Stimulated activated CD4-positive, alpha-beta T cell treated with anti-CD3 and anti-CD28 coated beads, Interleukin-12 subunit alpha, Interleukin-12 subunit beta, amount 100 ng/mL, for 48 hours (primary cell): ENCODE measurements at places on chromosomes 7 and 10.

DNA sequence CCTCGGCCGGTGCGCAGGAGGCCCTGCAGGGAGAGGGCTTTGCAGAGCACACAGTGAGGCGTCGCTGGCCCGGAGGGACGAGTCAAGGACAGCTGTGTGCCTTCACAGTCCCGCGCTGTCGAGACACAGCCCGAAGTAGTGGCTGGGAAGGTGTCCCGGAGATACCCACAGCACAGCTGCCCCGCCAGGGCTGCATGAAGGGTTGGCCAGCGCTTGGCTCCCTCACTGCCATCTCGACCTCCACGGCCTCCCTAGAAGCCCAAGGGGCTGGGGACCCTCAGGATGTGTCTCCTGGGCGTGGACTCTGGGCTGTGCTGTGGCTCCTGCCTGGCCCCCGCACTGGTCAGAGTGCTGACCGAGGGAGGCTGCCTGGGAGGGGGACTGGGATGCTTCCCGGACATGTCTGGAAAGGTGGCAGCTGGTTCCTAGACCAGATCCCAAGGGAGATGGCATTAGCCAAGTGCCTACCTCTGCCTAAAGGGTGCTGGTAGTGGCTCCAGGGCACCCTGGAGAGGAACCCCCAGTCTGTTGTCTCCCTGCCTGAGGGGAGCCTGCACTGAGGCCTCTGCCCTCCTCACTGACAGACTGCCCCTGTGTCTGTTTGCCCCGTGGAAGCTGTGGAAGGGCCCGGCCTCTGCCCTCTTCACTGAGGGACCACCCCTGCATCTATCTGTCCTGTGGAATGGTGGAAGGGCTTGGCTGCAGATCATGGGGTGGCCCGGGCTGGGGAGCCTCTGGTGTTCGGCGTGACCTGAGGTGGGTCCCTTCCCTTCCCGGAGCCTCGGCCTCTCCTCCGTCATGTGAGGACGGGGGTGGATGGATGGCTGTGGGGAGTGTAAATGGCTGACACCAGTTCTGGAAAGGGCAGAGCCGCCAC lies 5.8 kb downstream of the ELFN1 start:
- DNase-seq, result no peak

GRCh38 chr10:32538256-32538655 lies 92.3 kb downstream of the CCDC7 start:
- DNase-seq, result no peak

- DNase-seq, result no peak
These were observed 17.1 kb upstream of the BHLHA15 start for GRCh38 chr7:98194186-98194585.

DNA sequence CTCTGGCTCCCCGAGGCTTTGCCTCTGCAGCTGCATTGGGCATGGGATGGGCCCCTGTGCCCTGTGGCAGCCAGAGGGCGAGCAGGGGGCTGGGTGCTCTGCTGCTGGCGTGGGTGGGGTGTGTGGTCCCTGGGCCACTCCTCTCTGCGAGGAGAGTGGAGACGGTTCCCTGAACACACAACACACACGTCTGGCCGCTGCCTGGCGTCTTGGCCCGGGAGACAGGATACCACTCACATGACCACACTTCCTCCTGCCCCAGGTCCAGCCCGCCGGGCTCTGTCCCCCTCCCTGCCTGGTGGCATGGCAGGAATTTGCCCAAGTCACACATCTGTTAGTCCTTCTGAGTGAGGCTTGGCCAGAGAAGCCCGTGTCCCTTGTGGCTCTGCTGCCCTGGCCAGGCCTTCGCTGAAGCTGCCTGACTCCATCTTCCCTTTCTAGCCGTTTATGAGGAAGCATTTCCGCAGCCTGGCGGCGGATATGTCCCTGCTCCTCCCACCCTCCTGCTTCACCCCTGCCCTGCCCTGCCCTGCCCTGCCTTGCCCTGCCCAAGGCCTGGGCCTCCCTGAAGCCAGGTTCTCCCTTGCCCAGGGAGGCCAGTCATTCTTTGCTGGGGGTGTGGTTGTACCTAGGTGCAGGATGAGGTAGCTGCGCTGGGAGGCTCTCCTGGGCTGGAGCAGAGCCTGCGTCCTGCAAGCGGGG lies 3.0 kb downstream of the BRI3 start:
- no peak for DNase-seq

GRCh38 chr10:54854389-54854788 lies 53.4 kb upstream of the PCDH15 start:
- no peak for DNase-seq

GRCh38 chr10:104613406-104613805 lies 27.7 kb upstream of the SORCS3 start:
- DNase-seq, result no peak

DNA sequence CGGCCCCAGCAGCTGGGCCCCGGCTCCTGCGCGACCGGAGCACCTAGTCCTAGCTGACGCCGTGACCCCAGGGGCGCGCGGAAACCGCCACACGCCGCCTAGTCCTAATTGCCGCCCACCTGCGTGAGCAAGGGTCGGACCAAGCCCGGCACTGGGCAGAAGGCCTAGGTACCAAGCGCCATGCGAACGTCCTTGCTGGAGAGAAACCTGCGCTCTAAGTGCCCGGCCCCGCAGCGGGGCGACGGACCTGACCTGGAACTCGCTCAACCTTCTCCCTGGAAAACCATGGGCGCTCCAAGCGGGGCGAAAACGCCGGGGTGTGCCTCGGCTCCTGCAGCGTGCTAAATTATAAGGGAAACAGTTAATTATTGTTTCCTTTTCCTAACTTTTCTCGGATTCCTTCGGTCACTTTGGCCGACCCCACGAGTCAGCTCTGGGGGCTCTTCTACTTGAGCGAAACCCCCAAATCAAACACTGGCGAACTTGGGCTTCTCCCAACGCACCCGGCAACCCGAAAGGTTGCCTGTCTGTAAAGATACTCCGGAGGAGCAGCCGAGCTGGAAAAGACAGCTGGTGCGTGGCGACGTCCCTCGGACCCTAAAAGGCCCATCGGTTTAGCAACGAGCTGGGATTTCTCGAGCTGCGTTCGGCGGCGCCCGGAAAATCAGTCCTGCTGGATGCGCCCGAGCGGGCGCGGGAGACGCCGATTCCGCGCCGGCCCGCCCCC lies 5.3 kb upstream of the EBF3 start:
- no peak for DNase-seq

DNA sequence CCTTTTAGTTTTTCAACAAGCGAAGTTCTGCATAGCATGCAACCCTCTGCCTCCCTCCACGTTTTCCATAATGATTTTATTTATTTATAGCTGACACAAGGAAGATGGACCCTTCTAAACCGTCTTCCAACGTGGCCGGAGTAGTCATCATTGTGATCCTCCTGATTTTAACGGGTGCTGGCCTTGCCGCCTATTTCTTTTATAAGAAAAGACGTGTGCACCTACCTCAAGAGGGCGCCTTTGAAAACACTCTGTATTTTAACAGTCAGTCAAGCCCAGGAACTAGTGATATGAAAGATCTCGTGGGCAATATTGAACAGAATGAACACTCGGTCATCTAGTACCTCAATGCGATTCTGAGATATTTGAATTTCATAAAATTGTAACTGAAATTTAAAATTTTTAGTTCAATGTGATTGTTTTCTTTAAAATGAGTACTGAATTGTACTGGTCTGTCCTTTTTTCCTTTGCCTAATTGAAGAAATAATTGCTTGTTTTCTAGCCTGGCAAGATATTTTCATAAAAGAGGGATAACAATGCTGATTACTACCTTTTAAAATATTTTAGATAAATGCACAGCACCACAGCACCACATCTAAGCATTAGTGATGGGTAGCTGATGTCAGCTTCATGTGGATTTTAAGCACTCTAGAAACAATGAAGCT lies 41.5 kb upstream of the SLC39A12 start:
- peak; percentile 5 for DNase-seq

DNA sequence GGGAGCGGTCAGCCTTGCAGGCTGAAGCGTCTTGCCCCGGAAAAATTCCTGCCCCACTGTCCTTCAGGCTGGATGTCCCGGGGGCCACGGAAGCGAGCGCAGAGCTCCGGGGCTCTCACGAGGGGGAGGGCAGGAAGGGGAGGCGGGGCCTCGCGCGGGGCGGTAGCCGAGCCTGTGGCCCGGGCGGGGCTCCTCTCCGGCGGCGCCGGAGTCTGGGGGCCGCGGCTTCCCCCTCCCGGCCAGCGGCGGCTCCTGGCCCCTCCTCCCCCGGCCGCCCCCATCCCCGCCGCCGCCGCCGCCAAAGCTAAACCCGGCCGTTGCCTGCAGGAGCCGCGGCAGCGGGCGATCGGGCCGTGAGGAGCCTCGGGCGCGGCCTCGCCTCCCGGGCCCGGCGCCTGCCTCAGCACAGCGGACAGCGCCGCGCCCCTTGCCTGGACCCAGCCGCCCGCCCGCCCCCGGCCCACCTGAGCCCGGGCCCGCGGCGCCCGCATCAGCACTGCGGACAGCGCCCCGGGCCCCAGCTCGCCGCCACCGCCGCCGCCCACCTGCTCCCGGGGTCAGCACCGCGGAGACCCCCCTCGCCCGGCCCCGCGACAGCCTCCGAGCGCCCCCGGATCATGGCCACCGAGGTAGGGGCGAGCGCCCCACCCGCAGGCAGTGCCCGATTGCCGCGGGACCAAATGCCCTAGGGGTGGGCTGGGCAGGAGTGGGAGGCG lies at the start of gene GOLGA7B:
Gene GOLGA7B, plus strand, starts transcription at position 157 of the 716 bp plus-strand sequence. Its CDS starts 461 bp downstream, at position 618.
- DNase-seq, result no peak

DNA sequence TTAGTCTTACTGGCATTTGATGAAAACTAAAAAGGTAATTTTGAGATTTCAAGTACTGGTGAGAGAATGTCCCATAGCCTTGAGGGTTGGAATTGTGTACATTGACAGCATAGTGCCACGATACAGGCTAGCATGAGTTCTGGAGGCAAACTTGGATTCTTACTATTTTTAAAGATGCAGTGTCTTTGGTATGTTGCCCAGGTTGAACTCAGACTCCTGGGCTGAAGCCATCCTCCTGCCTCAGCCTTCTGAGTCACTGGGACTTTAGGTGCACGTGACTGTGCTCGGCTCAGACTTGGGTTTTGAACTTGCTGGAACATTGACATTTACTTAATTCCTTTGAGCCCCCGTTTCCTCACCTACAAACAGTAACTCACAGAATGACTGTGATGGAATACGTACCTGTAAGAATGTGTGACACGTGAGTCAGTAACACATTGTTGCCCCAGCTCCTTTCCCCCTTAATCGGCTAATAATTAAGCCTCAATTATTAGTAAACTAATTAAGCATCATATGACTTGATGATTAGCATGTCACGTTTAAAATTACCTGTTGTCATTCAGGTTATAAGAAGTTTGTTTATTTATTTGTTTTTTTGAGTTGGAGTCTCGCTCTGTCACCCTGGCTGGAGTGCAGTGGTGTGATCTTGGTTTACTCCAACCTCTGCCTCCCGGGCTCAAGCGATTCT lies 10.6 kb downstream of the DNAJB6 start:
- no peak for DNase-seq

GRCh38 chr7:44173911-44174693 lies 15.1 kb downstream of the GCK start:
- no peak for DNase-seq

- DNase-seq, result no peak
These were observed 21.4 kb upstream of the MKI67 start for GRCh38 chr10:128147669-128148068.

GRCh38 chr10:96516337-96516736 lies 2.6 kb upstream of the TLL2 start:
- no peak for DNase-seq

DNA sequence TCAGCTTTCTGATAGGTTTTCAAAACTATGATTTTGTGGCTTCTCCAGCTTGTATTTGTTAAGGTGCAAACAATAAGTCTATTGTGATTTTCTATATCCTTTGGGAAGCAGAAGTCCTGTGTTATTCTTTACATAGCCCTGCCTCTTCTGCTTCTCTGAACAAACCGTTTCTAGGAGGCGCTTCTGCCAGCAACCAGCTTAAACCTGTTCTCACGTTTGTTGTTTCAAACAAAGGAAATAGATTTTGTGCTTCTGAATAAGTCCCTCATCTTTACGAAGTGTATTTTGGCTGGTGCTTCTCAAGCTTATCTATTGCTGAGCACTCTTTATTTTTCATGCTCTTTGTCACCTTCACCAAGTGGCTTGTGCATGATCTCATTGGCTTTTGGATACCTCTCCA lies 61.0 kb downstream of the VTI1A start:
- DNase-seq, result no peak

GRCh38 chr7:145169908-145170307 lies 334.1 kb upstream of the TPK1 start:
- DNase-seq, result no peak

DNA sequence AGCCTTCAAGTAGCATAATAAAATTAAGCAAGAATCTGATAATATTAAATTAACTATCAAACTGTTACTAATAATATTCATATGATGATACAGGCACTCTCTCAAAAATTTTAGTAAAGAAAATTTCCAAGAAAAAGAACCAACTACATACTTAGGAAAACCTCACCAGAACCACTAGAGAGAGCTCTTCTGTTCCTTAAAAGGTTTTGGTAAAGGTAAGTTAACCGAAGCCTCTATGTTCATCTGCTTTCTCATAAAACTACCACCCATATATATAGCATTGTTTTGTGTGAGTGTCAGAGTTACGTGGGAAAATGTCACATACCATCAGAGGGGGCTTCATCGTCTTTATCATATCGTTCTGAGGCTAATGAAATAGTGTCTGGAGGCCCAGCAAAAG lies 20.7 kb downstream of the SKAP2 start:
- no peak for DNase-seq

DNA sequence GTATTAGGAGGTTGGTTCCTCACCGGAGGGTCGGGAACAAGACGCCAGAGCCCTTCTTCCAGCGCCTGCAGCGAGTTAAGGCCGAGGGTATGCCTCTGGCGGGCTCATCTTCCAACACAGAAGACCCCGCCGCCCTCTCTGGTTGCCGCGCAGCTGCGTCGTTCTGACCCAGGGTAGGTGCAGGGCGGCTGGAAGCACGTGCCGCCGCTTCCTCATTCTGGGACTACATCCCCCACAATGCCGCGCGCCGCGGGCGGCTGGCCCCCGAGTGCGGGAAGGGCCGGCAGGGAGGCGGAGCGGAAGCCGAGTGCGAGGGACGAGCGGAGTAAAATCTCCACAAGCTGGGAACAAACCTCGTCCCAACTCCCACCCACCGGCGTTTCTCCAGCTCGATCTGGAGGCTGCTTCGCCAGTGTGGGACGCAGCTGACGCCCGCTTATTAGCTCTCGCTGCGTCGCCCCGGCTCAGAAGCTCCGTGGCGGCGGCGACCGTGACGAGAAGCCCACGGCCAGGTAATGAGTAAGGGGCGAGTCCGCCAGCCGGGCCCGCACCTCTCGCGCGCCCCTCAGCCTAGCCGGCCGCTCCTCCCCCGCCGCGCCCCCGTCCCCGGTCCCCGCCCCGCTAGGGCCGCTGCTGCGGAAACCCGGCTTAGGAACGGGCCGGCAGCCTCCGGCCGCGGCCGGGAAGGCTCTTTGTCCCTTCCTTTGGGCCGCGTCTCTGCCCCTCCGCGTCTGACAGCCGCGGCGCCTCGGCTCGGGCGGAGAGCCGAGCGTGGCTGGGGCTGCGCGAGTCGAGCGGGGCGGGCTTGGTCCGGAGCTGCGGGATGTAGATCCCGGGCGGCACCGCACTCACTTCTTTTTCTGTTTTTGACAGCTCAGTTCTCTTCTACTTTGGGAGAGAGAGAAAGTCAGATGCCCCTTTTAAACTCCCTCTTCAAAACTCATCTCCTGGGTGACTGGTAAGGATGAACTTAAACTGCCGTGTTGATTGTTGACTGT lies at the start of gene CCDC126:
Gene CCDC126, plus strand, starts transcription at position 289 of the 998 bp plus-strand sequence. CDS start 13,934 bp downstream, outside the sequence.
- DNase-seq, result peak; percentile 65
